ENCODE measurements at places on chromosomes 16 and 17.
A peak's percentile ranks its signal among the peaks of the same experiment; 100 is the strongest.

DNA sequence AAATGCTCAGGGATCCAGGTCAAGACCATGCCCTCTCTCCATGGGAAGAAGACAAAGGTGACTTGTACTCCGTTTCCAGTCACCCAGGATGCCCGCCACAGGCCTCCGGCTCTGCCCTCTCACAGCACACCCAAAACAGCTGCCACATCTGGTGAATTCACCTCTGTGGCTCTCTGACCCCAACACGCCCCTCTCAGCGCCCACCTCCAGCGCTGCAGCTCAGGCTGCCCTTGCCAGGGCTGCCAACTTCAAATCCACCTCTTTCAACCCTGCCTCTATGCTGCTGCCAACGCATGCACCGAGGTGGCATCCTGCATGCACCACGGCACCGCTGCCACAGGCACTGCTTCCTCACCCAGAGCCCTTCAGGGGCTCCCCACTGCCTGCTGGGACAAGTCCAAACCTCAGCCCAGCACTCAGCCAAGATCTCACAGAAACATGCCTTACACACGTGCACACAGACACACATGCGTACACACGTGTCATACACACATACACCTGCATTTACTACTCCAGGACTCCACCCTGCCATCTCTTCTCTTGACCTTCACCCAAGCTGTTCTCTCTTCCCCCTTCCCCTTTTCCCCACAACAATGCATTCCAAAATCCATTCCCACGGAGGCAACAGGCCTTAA, 7.5 kb downstream of the HID1 start:
- H3K4me1 ChIP-seq = peaks cover 15% of the 10 kb centered on the region
- H3K27ac ChIP-seq = no peak overlapping the region
- no peak for DNase-seq
- no peak overlapping the region for H3K4me3 ChIP-seq
- no peaks in the 10 kb centered on the region for H3K36me3 ChIP-seq

GRCh38 chr17:31882571-31882970, 18.9 kb downstream of the UTP6 start:
- H3K27me3 ChIP-seq = no peaks in the 10 kb centered on the region
- peaks cover 19% of the 10 kb centered on the region for H3K4me1 ChIP-seq
- DNase-seq = no peak

- H3K27ac ChIP-seq = no peak overlapping the region
- no peaks in the 10 kb centered on the region for H3K36me3 ChIP-seq
- no peaks in the 10 kb centered on the region for H3K27me3 ChIP-seq
- no peak for DNase-seq
- H3K4me1 ChIP-seq = peaks cover 6% of the 10 kb centered on the region
Observed at GRCh38 chr16:4800290-4801041, 2.0 kb downstream of the ROGDI start.

DNA sequence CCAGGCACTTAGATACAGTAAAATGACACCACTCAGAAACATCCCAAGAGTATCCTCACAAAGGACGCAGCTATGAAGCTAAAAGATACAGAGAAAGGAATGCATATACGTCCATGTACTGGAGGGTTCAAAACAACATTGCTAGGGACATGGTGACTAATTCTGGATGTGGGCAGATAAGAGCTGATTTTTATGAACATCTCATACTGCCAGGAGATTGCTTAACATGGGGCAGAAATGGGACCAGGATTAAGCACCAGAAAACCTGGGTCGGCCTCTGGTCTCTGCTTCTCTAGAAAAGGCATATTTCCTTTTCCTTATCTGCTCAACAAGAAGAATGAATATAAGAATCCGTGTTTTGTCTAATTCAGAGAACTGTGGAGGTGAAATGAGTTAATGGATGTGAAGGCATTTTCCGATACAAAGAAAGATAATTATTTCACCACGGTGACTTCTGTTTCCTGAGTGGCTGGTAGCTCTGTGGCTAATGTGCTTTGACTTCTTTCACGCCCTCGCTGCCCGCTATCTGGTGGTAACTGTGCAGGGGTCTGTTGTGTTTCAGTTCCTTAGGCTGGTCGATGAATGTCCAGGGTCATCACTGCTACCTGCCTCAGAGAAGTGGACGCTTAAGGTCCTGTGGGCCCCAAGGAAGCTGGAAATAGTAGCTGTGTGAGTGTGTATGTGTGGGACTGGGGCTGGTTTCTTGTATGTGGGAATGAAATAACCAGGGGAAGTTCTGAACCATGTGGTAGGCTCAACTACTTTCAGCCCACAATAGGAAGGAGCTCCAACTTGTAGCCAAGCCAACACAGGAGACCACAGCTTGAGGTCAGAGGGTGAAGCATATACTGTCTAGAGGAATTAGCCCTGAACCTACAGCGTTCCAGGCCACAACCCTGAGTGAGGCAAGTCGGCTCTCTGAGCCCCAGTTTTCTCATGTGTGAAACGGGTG, 15.8 kb upstream of the CCL5 start:
- peaks cover 8% of the 10 kb centered on the region for H3K4me1 ChIP-seq
- no peak overlapping the region for H3K27ac ChIP-seq
- DNase-seq = peak; percentile 39
- H3K27me3 ChIP-seq = no peaks in the 10 kb centered on the region
- H3K36me3 ChIP-seq = no peaks in the 10 kb centered on the region
- H3K4me3 ChIP-seq = no peak overlapping the region

- no peak overlapping the region for H3K4me3 ChIP-seq
- DNase-seq = no peak
- peaks cover 22% of the 10 kb centered on the region for H3K4me1 ChIP-seq
- no peak overlapping the region for H3K27ac ChIP-seq
Observed at GRCh38 chr16:81607006-81607405, 162.4 kb downstream of the CMIP start.

DNA sequence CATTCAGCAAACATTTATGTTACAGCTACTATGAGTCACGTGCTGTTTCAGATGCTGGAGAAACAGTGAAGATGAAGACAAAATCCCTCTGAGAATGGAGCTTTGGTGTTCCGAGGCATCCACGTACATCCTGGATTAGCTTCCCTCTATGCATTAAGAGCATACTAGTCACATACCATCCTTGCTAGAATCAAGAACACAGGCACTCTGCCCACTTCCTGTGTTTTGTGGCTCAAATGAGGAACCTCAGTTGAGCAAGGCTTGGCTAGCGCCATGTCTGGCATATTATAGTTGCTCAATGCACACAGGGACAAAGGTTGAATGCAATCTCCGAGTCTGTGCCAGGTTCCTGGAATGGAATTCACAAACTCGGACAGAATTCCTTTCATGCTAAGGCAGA, 297.5 kb downstream of the XYLT1 start:
- peak; percentile 76 for DNase-seq
- no peak overlapping the region for H3K27ac ChIP-seq
- H3K36me3 ChIP-seq = peaks cover 4% of the 10 kb centered on the region
- H3K27me3 ChIP-seq = no peaks in the 10 kb centered on the region
- H3K4me3 ChIP-seq = no peak overlapping the region

DNA sequence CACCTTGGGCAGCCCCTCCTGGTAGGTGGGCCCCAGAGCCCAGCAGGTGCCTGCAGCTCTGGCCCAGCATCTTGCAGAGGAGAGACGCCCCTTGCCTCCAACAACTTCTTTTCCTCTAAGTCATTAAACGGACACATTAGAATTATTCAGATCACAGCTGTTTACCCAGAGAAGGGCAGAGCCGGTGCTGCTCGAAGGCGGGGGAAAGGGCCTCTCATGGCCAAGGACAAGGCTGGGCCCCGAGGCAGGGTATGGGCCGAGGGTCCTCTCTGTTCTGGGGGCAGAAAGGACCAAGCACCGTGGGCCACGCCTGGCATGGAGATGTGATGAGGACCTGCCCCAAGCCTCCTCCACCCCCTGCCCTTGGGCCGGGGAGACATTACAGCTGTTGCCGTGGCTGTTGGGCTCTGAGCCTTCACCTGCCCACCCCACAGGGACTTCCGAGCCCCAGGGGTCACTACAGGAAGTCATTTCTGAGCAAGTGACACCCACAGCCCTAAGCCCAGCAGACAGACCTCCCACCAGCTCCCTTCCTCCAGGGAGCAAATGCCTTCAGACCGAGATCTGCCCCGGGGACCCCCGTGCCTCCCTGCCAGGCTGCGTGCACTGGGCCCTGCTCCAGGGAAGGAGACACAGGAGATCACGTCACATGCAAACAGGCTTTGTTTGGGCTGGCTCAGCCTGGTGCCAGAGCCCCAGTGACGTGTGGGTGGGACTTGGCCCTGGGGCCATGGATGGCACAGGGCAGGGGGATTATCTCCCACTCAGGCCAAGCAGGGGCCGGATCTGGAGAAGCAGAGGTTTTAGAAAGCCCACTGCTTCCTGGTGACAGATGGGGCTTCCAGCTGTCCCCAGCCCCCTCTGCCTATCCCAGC, 699 bp upstream of the PVALEF start:
- H3K27me3 ChIP-seq = no peaks in the 10 kb centered on the region
- no peak overlapping the region for H3K4me3 ChIP-seq
- peaks cover 21% of the 10 kb centered on the region for H3K4me1 ChIP-seq
- DNase-seq = no peak

GRCh38 chr16:88634141-88634993, 4.0 kb upstream of the IL17C start:
- peaks cover 32% of the 10 kb centered on the region for H3K36me3 ChIP-seq
- H3K27ac ChIP-seq = no peak overlapping the region
- H3K27me3 ChIP-seq = peaks cover 54% of the 10 kb centered on the region
- peak overlapping the region; percentile 44 for H3K4me3 ChIP-seq
- H3K4me1 ChIP-seq = peaks cover 14% of the 10 kb centered on the region

GRCh38 chr17:66317629-66318028, 15.2 kb downstream of the PRKCA start:
- H3K36me3 ChIP-seq = no peaks in the 10 kb centered on the region

- peaks cover 2% of the 10 kb centered on the region for H3K36me3 ChIP-seq
- no peak for DNase-seq
- H3K4me1 ChIP-seq = no peaks in the 10 kb centered on the region
Observed at GRCh38 chr17:43874293-43874692, 27.3 kb downstream of the CD300LG start.

DNA sequence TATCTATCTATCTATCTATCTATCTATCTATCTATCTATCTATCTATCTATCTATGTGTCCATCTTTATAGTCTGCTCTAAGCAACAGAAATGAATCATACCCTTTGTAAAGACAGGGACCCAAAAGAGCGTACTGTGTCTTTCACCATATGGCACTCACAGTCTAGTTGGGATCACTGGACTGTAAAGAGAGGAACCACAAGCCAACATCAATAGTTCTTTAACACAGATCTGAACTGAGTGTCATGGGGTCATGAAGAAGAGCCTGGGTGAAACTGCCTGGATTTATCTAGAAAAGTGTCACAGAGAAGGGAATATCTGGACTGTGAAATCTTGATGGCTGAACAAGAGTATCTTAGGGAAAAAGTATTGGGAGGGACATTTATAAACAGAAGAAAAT, 619.1 kb upstream of the SOX9 start:
- no peaks in the 10 kb centered on the region for H3K36me3 ChIP-seq
- no peaks in the 10 kb centered on the region for H3K27me3 ChIP-seq
- no peak overlapping the region for H3K4me3 ChIP-seq
- peaks cover 4% of the 10 kb centered on the region for H3K4me1 ChIP-seq
- no peak for DNase-seq

DNA sequence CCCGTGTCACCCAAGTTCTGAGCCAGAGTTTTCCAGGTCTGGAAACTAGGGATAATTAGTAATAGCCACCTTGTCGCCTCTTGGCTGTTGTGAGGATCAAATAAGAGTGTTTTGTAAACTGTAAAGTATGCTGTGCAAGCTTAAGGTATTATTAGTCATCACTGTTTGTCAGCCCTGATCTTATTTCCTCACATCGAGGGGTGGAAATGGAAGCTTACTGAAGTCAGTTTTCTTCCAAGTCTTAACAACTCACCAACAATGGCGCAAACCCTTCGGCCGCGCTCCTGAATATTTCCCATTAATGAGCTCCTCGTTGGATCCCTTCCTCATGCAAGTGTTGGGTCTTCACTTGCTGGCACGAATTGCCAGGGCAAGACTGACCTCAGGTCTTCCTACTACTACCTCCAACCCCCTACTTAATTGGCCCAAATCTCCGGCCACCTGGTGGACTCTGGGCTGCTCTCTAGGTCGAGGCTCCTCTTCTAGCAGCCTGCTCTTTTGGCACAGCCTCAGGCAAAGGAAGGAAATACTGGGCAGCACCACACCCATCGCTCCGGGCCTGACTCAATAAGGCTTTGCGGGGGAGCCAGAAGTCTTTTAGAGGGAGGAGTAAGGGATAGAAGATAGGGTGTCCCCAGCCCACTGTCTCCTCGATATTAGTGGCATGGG, 885 bp upstream of the SLC35B1 start:
- peaks cover 23% of the 10 kb centered on the region for H3K36me3 ChIP-seq
- peak overlapping the region; percentile 80 for H3K27ac ChIP-seq
- H3K27me3 ChIP-seq = no peaks in the 10 kb centered on the region

GRCh38 chr16:85601730-85602401, 11.3 kb upstream of the GSE1 start:
- H3K4me3 ChIP-seq = no peak overlapping the region
- no peak for DNase-seq
- no peaks in the 10 kb centered on the region for H3K4me1 ChIP-seq
- H3K36me3 ChIP-seq = no peaks in the 10 kb centered on the region
- H3K27me3 ChIP-seq = no peaks in the 10 kb centered on the region

GRCh38 chr16:29023279-29024277, 38.7 kb downstream of the LAT start:
- peaks cover 33% of the 10 kb centered on the region for H3K27me3 ChIP-seq
- H3K4me1 ChIP-seq = no peaks in the 10 kb centered on the region
- H3K4me3 ChIP-seq = no peak overlapping the region
- no peak overlapping the region for H3K27ac ChIP-seq
- H3K36me3 ChIP-seq = no peaks in the 10 kb centered on the region

GRCh38 chr17:41551365-41551764, 20.5 kb downstream of the KRT9 start:
- H3K4me3 ChIP-seq = no peak overlapping the region
- H3K27me3 ChIP-seq = peaks cover 1% of the 10 kb centered on the region
- H3K27ac ChIP-seq = no peak overlapping the region
- no peaks in the 10 kb centered on the region for H3K36me3 ChIP-seq
- H3K4me1 ChIP-seq = peaks cover 22% of the 10 kb centered on the region

DNA sequence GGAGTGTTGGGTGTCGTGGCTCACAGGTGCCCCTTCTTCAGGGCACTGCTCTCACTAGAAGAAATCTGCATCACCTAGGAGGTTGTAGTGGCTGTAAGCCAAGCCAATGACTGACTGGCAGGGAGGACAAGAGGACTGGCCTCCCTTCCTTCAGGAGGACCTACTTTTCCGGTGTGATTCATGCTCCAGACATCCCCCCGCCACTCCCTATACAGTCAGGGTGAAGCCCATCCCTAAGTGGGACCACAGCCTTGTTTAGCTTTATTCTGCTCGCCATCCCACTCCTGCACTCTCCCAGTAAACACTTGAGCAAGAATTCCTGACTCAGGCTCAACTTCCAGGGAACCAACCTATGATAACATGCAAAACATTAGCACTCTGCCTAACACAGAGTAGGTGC, 67.0 kb downstream of the PLCG2 start:
- H3K4me1 ChIP-seq = no peaks in the 10 kb centered on the region
- no peak for DNase-seq
- no peak overlapping the region for H3K27ac ChIP-seq
- no peaks in the 10 kb centered on the region for H3K27me3 ChIP-seq
- H3K36me3 ChIP-seq = no peaks in the 10 kb centered on the region

DNA sequence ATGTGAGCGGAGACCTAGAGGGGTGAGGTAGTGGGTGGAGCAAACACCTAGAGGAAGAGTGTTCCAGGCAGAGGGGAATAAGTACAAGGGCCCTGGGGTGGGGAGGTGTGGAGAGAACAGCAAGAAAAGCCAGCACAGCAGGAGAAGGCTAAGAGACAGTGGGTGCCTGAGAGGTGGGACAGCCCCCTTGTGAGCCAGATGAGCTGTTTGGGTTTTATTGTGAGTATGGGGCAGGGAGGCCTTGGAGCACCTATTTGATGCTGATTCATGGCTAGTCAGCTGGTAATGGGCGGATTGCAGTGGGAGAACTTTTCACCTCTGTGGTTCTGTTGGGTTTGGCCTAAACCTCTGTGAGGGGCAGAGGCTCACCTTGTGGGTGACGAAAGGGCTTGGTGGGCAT, 68.4 kb downstream of the ABCC1 start:
- no peaks in the 10 kb centered on the region for H3K36me3 ChIP-seq
- H3K27me3 ChIP-seq = no peaks in the 10 kb centered on the region
- no peak overlapping the region for H3K4me3 ChIP-seq
- DNase-seq = no peak

All from tibial artery (tissue), 4 donors.